Stromal cell of bone marrow (primary cell): ENCODE measurements at places on chromosomes 3 and 15.

GRCh38 chr3:66971891-66972551, 26.1 kb upstream of the KBTBD8 start:
- peak; percentile 54 for DNase-seq

- DNase-seq = peak; percentile 83
These were observed 43.0 kb upstream of the ABI3BP start for GRCh38 chr3:101036213-101036618.

- DNase-seq = no peak
These were observed 25.1 kb downstream of the NSMCE3 start for GRCh38 chr15:29244544-29244943.

DNA sequence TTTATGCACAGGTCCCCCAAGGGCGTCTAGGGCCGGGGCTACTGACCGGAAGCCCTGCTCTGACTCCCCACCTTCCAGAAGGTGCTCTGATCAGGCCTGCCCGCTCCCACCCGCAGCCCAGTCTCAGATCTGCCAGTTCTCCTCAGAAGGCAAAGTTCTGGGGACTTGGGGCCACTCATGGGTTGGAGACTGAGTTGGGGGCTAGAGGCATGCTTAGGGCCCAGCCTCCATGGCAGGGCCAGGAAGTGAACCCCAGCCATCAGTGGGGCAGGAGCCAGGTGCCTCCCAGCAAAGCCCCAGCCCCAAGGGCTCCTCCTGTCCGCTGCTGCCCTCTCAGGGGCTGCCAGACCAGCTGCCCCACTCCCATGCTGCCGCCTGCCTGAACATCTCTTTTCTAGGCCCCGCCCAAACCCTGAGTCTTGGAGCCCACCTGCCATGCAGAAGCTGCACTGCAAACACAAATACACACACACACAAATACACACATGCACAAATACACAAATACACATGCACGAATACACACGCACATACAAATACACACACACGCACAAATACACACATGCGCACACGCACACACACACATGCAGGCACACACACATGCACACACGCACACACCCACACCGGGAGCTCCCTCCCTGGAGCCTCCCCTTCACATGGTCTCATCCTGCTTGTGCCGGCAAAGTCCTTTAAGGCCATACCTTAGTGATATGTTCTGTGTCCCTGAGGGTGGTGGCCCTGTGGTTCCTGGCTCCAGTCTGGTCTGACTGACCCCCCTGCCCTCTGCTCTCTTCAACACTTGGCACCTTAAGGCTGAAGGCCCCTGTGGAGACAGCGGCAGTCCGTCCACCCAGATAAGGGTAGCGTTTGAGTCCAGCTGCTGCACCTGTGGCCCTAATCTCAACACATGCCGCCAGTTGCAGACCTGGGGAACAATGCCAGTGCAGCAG, 59.2 kb upstream of the KLF13 start:
- DNase-seq = no peak

DNA sequence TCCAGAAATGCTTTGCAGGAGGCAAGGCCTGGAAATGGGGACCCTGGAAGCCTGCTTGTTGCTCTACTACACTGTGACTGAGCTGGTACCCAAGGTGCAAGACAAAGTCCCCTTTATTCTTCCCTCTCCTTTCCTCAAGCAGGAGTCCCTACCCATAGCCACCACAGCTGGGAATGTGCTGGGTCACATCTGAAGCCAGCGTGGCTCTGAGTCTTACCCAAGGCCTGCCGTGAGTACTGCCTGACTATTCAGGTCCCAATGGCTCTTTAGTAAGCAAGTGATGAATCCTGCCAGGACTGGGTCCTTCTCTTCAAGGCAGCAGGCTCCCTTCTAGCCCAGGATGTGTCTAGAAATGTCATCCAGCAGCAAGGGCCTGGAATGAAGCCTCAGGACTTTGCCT, 9.6 kb upstream of the RAD51 start:
- no peak for DNase-seq

DNA sequence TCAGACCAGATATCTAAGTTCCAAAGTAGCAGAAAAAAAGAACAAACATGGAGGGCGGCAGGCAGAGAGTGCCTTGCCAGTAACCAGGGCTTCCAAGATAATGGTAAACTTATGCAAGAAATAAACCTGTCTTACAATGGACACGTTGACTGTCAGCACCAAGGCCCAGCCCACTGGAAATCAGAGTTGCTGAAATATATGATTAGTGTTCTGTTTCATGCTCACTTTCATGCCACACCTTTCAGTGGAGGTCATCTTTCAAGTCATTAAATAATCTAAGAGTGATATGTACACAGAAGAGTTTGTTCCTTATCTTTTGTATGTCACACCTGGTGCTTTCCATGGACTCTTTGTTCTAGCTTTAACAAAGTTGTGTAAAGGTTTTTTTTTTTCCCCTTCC, 358.1 kb downstream of the MECOM start:
- DNase-seq = no peak

GRCh38 chr3:78096488-78097255, 1056.8 kb downstream of the ROBO2 start:
- DNase-seq = no peak

- no peak for DNase-seq
These were observed 4.2 kb upstream of the CDIN1 start for GRCh38 chr15:36575266-36575665.

DNA sequence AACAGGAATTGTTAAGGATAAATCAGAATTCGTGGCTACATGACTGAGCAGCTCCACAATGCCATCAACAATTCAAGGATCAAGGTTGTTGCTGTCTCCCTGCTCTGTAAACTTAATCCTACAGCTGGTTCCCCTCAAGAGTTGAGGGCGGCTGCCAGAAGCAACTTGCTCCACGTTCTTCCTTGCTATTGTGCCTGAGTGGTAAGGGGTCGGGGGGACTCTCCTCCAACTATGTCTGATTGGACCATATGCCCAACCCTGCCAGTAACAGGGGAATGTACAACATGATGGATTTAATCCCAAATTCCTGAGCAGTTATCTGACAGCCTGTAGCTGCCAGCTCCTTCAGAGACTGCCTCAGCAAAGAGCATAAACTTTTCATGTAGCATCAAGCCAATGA, 37.9 kb upstream of the MECOM start:
- DNase-seq = no peak

DNA sequence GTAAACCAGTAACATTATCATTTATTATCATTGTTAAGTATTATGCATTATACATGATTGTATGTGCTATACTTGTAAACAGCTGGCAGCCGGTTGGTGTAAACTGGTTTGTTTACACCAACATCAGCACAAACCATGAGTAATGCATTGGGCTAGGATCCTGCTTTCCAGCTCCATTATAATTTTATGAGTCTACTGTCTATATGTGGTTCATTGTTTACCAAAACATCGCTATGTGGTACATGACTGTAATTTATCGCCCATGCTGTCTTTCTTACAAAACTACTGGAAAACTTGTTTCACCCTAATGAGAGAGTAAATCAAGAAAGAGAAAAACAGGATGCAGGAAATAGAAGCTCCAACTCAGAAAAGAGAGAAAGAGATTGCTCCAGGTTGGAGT, 224.8 kb upstream of the CBLB start:
- no peak for DNase-seq

DNA sequence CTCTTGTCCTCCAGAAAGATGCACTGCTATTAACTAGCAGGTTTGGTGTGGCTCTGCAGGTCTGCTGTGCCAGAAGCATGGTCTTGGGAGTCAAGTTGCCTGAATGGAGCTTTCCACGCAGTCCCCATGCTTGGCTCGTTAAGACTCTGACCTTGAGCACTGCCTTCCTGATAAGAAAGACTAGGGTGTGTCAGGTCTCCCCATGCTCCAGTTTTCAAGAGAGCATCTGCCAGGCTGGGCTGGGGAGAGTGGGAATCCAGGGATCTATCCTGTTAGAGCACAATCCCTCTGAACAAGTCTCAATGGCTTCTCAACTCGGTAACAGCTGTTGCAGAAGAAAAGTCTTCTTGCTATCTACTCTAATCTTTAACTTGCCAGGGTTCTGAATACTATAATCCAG, 98.2 kb downstream of the TJP1 start:
- DNase-seq = no peak

DNA sequence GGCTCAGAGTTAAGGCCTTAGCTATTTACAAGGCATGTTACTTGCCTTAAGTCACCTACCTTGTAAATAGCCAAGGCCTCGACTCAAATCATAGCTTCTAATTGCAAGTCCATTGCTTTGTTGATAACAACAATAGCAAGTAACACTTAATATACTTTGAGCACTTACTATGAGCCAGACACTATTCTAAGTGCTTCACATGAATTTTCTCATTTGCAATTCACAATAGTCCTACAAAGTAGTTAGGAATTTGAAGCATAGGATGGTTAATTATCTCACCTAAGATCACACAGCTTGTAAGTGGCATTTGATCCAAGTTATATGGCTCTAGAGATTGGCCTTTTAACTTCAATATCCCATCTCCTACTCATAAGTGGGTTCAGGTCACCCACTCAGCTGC, 28.4 kb downstream of the SLC9A9 start:
- no peak for DNase-seq

DNA sequence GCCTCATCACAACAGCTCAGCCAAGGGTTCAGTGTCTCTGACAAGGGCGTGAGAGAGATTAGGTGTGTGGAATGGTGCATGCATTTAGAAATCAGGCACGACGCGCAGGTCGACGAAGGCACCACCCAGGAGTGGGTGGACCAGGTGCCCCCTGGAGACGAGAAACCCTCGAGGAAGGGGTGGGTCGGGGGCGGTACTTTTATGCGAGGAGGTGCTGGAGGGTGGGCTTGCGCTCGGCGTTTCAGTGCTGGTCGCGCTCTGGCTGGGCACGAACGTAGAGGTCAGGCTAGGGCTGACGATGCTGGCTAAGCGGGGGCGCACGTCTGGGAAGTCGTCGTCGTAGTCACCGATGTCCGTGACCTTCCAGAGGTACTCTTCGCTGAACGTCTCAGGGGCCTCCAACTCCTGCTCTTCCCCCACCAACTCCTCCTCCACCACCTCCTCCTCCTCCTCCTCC, 393 bp downstream of the ERICH6 start:
- DNase-seq = no peak

- no peak for DNase-seq
These were observed 185.2 kb upstream of the DNAJC19 start for GRCh38 chr3:181174676-181175233.

- DNase-seq = peak; percentile 23
These were observed 27.0 kb downstream of the ADIPOQ start for GRCh38 chr3:186869253-186870100.

DNA sequence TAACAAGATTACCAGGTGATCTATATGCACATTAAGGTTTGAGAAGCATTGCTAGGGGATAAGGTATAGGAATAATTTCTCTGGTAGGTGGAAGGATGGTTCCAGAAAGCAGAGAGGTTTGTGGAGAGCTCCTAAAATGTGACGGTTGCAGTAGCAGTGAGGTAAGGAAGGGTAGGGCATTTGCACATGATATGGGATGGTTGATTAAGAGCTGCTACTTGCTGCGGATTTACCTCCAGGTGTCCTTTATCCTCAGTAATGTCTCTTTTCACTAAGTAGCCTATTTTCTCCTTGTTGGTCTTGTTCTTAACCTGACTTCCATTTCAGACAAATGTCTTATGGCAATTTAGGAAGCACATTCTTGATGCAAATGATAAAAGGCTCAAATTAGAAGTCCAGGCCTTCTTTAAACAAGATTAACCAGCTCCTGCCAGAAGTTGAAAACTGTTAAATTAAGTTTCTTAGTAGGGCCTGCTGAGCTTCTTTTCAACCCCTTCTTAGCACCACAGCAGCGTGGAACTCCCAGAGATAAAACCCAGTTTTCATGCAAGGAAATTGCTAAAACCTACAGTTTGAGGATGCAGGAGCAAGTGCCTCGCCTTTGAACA, 231.1 kb upstream of the GADL1 start:
- DNase-seq = no peak

DNA sequence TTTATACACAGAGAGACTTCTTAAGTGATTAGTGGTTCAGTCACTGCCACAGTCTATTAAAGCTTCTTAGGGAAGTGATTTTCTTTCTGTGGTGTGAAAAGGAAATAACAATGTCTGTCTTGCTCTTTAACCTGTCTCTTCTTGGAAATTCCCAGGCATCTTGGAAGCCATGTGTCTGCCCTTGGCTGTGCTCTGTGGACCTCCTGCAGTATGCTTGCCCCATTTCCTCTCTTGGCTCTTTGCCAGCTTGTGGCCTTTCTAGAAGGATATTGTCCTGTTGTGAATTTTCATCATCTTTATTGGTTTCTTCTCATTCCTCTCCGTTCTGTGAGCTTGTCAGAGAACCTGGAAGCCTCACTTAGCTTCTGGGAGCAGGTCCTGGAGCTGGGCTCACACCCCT, 338.4 kb upstream of the C2CD4B start:
- no peak for DNase-seq

DNA sequence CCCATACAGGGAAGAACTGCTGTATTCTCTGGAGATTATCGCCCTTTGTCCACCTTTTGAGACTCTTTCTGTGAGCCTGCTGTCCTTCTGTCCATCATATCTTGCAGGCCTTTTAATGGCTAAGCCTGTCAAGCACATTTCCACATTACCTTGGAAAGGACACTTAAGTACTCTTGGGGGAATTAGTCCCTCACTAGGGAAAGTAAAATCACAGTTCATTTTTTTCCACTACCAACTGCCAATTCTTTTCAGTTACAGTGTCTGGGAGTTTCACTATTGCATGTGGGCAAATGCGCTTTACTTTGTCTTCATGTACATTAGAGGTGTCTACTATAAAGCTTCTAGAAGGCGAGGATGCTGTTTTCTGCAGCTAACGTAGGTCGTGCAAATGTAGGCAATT, 242.1 kb downstream of the NSUN3 start:
- DNase-seq = no peak

DNA sequence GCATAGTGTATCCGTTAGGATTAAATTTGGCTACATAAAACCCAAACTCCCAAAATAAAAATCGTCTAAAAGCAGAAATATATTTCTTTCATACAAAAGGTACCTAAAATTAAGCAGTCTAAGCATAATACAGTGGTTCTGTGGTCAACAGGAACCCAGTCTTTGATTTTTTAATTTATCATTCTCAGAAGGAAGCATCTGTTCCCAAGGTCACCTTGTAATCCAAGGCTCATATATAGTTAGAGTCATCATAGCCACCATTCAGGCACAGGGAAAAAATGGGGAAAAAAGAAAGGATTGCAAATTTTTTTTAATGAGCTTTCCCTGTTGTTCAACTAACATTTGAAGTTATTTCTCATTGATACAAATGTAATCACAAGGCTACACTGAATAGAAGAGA, 983.2 kb downstream of the PLOD2 start:
- DNase-seq = no peak

- no peak for DNase-seq
These were observed 43.9 kb downstream of the HEG1 start for GRCh38 chr3:125011941-125012340.

DNA sequence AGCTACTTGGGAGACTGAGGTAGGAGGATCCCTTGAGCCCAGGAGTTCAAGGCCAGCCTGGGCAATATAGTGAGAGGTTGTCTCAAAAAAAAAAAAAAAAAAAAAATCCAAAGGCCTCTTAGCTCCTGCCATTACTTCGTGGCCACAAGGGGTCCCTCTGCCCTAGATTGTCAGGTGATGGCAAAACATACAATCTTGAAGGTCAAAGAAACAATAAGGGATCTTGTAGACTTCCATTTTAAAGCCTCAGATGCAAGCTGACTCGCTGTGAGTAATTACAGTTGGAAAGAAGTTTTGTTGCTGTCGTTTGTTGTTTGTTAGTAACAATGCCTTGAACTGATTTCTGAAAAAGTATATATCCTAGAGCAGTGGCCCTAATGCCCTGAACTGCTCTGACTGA, 55.9 kb upstream of the PLCL2 start:
- no peak for DNase-seq
